Stimulated activated naive B cell treated with anti-CD40 and anti-IgM and Interleukin-4, amounts not matched to agents 10 μg/mL and 1 μg/mL and 100 μg/mL, for 72 hours (primary cell): ENCODE measurements at places on chromosomes 2 and 18.

DNA sequence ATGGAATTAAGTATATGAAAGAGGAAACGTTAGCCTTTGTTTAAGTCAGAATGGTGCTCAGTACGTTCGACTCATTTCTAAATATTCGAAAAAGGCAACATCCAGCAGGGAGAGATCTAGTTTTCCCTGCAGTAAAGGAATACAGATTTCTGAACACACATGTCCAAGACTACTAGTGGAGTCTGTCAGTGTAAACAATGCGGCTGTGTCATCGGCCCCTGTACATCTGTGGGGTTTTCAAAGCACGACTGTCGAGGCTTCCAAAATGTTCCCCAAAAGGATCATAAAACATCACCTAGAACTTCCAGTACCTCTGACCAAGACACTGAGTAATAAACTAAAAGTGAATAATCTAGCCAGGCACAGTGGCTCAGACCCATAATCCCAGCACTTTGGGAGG is 112.8 kb downstream of the ZNF516 start:
- DNase-seq: no peak

GRCh38 chr2:11506611-11506969 is 27.3 kb upstream of the GREB1 start:
- DNase-seq: no peak

- no peak for DNase-seq
Measured at GRCh38 chr2:166803373-166804000, 84.8 kb upstream of the XIRP2 start.

DNA sequence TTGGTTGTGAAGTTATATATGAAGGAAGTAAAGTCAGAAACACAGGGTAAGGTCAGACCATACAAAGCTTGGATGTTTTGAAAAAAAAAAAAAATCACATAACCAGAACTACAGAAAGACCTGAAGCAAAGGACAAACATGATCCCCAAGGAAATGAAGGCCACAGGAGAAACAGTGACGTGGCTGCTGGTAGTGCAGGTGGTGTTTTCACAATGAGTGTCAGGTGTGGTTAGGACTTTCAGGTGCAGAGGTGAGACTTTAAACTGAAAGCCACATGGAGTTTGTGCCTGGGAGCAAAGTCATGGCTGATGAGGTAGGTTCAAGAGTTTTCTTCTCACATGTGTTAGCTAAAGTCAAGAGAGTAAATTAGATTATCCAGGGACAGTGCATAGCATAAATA is 270.7 kb downstream of the PIEZO2 start:
- DNase-seq: no peak

GRCh38 chr2:181264441-181264840 is 192.7 kb upstream of the ITGA4 start:
- DNase-seq: no peak

DNA sequence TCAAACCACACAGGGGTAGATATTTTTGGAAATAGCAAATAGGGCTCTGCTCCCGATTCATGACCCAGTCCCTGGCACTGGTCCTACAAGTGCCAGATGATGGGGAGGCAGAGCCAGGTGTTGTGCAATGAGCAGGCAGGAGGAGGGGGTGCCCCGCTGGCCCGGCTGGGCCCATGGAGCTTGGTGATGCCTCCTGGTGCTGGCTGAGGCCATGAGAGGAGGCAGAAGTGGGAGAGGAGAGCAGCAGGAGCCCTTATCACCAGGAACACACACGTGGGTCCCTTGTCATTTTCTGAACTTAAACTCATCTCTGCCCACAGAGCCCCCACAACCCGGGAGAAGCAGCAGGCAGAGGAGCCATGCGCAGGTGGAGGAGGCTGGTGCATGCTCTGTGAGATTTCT is 90.5 kb upstream of the MAPK4 start:
- no peak for DNase-seq

DNA sequence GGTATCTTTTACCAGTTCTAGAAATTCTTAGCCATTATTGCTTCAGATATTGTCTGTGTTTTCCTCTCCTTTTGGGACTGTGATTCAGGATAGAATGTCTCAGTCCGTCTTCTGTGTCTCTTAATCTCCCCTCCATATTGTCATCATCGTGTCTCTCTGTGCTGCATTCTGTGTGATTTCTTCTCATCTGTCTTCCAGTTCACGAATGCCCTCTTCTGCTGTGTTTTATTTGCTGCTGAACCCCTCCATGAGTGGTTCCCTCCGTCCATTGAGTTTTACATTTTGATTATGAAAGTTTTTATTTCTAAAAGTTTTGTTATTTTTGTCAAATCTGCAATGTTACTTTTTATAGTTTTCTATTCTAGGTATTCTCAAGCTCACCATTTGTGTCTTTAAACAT is 11.7 kb downstream of the D2HGDH start:
- DNase-seq: no peak

DNA sequence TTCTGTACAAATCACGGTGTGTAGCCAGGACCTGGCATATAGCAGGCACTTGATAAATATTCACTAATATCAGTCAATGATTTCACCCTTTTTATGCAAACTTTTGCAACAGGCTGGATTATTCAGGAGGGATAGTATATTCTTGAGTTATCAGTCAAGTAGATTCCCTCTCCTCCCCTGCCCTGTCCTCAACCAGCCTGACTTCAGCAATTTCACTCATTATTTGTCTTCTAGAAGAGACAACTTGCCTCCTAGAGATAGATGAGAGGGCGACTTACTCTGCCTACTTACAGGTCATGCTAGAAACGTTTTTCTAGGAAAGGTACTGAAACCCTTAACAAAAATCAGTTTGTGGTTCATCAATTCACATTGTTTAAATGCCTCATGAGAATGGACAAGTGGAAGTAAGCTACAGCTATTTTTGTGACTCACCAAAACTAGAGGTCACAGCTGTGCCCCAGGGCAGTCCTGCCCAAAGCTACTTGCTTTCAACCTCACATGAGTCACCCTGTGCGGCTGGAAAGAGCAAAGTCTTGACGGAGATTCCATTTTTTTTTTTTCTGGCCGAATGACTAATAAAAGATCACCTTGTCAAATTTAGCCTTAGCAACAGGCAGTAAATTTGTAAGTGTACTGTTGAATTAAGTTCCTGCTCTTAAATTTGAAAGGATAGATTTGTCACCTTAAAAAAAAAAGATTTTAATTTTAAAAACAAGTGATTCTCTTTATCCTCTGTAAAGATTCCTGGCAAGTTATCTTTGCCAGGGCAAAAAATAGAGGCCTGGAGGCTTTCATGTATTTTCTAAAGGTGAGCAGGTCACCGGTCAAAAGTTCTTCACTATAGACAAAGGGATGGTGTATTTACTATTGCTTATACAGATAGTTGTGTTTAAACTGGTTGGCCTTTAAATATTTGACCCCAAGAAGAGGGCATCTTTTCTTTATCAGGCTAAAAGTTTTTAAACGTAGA is 109.0 kb upstream of the SLC35G4 start:
- DNase-seq: no peak

DNA sequence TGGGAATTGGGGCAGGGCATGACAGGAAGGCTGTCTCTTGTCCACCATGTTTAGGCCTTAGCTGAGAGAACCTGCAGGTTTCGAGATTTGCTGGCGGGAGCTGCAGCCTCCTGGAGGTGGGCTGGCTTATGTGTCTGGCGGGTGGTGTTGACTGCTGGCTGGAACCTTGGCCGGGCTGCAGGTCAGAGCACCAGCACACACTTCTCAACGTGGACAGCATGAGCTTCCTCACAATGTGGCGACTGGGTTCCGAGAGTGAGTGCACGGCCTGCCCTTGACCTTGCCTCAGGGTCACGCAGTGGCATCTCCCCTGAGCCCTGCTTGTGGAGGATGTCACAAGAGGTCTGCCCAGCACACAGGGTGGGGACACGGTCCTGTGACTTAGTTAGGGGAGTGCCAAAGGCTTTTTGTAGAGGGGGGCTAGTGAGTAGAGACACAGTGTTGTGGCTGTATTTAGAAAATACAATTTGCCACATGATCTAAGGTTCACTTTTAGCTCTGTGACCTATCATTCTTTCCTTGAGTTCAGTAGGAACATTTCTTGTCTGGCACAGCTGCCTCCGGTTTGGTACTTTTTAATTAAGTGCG is 134.8 kb downstream of the SEPTIN10 start:
- DNase-seq: no peak

DNA sequence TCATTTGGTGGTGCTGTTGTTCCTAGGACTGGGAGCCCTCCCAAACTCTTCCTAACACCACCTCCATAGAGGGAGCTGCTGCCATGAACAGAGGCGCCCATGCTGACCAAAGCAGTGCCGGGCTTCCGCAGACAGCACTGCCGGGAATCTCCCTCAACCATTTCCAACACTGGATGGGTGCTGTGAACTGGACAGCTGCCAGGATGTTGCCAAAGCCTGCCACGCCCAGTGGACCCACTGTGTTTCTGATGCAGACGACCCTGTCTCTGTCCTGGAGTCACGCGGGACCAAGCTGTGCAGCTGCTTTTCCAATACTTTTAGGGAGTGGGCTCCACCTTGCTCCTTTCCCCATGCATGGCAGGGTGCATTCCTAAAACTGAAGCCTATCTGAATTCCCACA is 16.9 kb upstream of the GNAL start:
- DNase-seq: no peak

- no peak for DNase-seq
Measured at GRCh38 chr18:54205959-54206358, 18.5 kb downstream of the MBD2 start.

- DNase-seq: no peak
Measured at GRCh38 chr2:101698014-101698843, 722 bp downstream of the MAP4K4 start.
